Breast epithelium (tissue), 4 donors: ENCODE measurements at places on chromosomes 5 and 9. TPM values are rescaled to one million over a fixed set of nuclear protein-coding genes. Genes with fewer than 3 reads are reported as not detected.
A peak's percentile ranks its signal among the peaks of the same experiment; 100 is the strongest.

DNA sequence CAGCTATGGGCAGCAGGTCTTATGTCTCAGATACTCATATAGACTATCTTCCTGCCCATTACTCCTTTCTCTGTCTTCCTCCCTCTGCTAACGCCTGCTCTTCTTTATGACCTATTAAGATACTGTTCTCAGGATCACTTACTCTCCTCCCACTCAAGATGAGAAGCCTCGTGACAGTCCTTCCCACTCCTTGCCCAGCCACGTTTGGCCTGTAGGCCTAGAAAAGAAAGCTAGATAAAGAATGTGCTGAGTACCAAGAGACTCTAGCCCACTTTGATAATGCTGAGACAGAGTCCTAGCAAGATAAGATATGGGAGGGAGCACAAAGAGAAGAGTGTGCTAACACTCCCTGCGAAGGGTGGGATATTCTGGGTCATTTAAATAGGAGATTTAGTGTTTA is 6.8 kb upstream of the DENND4C start:
- no peak for DNase-seq
- H3K4me3 ChIP-seq = no peak overlapping the region
- no peak overlapping the region for H3K27ac ChIP-seq
- no peaks in the 10 kb centered on the region for H3K4me1 ChIP-seq

SOX30 gene
- not detected for total RNA-seq

PHYHD1 gene
- total RNA-seq = 24.3 TPM

LAMC3 gene
- 8.5 TPM for total RNA-seq

GRCh38 chr9:89632192-89632733 is 27.5 kb downstream of the GADD45G start:
- H3K36me3 ChIP-seq = no peaks in the 10 kb centered on the region
- no peak for DNase-seq
- H3K27me3 ChIP-seq = no peaks in the 10 kb centered on the region
- no peak overlapping the region for H3K4me3 ChIP-seq
- H3K27ac ChIP-seq = no peak overlapping the region

DNA sequence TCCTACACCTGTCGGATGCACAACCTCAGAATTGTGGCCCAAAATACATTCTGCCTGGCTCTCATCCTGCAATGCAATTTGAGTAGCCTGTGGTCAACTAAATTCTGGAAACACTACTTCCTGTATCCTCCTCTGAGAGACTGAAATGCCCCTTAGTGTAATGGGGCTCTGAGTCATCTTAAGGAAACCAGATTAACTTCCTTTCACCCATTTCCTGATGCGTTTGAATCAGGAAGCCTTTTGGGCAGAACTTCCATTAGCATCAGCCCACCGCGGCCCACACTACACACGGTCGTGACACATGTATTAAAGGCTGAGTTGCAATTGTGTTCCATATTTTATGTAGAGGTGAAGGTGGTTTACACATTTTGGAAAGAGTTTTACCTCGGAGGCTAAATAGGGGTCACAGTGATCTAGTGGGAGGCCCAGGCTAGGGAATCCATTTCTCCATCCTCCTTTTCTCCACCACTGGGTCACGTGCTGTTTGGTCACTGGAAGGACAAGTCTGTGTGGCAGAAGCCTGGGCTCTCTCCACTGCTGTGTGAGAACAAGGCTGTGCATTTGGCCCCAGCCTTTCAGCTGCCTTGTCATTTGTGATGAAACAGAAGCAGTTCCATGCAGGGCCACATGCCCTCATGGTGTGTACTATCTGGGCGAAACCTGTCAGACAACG is 55.9 kb downstream of the DAP start:
- DNase-seq = no peak
- no peaks in the 10 kb centered on the region for H3K27me3 ChIP-seq
- no peaks in the 10 kb centered on the region for H3K36me3 ChIP-seq
- no peak overlapping the region for H3K4me3 ChIP-seq

DRD1 gene
- total RNA-seq = not detected

CNOT6 gene
- total RNA-seq = 19.0 TPM

SPINK13 gene
- total RNA-seq = not detected

PPP3R2 gene
- total RNA-seq = not detected

DNA sequence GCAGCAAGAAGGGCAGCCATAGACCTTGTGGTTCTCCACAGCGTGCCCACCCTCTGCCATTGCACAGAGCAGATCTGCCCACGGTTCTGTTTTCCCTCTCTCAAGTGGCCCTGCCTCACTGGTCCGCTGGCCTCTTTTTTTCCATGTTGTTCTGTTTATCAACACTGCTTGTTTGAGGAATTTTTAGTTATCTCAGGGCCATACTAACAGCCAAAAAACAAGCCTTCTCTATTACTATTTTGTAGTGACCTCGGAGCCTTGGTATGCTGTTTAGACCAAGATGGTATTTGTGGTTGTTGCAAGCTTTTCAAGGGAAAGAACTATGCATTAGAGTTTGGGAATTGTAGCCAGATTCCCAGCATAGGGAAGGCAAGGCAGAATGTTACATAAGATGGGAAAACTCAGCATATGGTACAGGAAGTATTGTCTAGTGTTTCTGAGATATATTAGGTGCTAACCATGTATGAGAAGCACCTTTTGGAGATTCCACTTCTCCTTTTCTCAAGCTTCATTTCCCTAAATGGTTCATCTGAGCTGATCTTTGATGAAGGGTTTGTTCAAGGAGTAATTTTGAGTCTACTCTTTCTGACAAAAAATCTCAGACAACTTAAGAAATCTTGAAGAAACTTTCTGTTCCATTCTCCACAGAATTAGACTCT is 54.3 kb downstream of the NUP214 start:
- DNase-seq = no peak
- peaks cover 6% of the 10 kb centered on the region for H3K36me3 ChIP-seq
- H3K27me3 ChIP-seq = no peaks in the 10 kb centered on the region
- no peak overlapping the region for H3K27ac ChIP-seq
- H3K4me3 ChIP-seq = no peak overlapping the region

DNA sequence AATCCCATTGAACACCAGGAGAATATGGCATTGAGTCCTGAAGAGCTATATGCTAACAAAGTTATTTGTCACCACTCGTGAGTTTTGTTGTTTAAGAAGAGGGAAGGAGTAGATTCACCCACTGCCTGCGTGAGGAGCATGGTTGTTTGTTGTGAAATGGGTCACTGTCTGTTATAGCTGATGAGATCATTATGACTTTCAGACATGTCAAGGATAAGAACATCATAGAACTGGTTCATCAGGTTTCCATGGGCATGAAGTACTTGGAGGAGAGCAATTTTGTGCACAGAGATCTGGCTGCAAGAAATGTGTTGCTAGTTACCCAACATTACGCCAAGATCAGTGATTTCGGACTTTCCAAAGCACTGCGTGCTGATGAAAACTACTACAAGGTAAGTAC is 76.9 kb downstream of the SYK start:
- no peak for DNase-seq
- no peaks in the 10 kb centered on the region for H3K36me3 ChIP-seq
- no peak overlapping the region for H3K27ac ChIP-seq
- H3K4me1 ChIP-seq = no peaks in the 10 kb centered on the region
- H3K27me3 ChIP-seq = no peaks in the 10 kb centered on the region

DNA sequence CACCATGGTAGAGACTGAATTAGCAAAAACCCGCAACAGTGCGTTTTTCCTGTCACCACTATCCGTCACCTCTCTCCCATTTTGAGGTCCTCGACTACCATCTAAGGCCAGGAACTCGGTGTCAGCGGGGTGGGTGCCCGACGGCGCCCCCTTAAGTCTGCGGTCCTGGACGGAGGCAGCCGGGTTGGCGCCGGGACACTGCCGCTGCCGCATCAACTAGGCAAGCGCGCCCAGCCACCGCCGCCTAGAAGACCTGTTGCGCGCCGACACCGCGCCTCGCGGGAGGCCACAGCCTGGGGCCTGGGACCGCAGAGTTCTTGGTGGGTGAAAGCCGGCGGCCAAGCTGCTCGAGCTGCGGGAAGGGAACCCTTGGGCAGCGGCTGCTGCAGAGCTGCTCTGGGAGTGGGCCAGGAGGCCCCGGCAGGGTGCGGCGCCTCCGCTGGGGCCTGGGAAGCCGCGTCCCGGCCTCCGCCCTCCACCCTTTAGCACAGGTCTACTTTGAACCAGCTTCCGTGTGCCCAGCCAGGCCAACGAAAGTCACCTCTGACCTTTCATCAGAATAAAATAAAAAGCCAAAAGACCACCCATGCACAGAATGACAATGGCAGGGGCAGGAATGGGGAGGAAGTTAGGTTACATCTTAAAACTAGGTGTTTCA is 3.5 kb downstream of the FOXB2 start:
- no peaks in the 10 kb centered on the region for H3K36me3 ChIP-seq
- no peak for DNase-seq
- peaks cover 9% of the 10 kb centered on the region for H3K27me3 ChIP-seq
- no peak overlapping the region for H3K4me3 ChIP-seq
- no peak overlapping the region for H3K27ac ChIP-seq

TEK gene
- total RNA-seq = 15.2 TPM

FYB1 gene
- 11.4 TPM for total RNA-seq

ANKRD18A gene
- not detected for total RNA-seq

DNA sequence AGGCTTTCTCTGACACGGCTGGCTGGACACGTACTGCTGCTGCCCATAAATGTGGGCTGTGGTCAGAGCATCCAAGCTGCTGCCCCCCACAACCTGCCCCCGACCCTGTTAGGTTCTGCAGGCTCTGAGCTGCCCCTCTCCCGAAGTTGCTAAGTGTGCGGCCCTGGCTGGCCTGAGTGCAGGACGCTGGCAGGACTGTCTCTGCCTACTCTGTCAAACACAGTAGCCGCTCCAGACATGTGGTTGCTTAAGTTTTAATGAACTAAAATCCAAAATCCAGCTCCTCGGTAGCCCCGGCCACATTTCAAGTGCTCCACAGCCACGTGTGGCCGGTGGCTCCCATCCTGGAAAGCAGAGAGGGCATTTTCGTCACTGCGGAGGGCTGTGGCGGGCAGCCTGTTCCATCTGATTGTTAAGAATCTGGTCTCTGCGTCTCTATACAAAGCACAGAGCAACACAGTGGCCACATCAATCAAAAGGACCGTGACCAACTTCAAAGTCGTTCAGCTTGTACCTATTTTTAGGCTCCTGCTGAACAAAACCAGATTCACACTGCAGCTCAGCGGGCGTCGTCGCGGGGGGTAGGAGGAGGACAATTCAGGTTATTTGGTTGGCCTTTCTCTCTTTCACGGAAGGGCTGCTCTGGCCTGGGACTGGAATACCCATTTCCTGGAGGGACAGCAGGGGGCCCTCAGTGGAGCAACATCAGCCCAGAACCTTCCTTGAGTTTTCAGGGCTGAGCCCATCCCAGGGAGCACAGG is 68.9 kb downstream of the PTCH1 start:
- H3K27me3 ChIP-seq = no peaks in the 10 kb centered on the region
- peaks cover 10% of the 10 kb centered on the region for H3K36me3 ChIP-seq
- H3K4me1 ChIP-seq = no peaks in the 10 kb centered on the region
- H3K27ac ChIP-seq = no peak overlapping the region
- DNase-seq = no peak
- H3K4me3 ChIP-seq = no peak overlapping the region

DNA sequence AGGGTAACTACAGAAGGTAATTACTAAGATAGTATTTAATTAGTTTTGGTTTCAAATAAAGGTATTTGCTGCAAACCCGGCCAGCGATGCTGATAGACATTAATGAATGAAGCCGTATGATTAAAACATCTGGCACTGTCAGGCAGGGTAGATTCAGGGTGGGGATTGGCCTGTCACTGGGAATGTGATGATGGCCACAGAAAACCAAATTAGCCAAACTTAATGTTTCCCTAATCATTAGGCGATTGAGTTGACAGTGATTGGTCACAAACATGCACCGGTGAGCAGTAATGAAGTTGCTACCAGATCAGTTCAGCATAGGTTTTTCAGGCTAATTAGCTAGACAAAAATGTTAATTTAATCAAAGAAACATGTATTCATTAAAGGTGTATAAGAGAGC is 107.5 kb downstream of the SGCD start:
- no peak for DNase-seq
- no peak overlapping the region for H3K4me3 ChIP-seq
- H3K36me3 ChIP-seq = no peaks in the 10 kb centered on the region
- no peak overlapping the region for H3K27ac ChIP-seq
- no peaks in the 10 kb centered on the region for H3K27me3 ChIP-seq
- H3K4me1 ChIP-seq = no peaks in the 10 kb centered on the region

DNA sequence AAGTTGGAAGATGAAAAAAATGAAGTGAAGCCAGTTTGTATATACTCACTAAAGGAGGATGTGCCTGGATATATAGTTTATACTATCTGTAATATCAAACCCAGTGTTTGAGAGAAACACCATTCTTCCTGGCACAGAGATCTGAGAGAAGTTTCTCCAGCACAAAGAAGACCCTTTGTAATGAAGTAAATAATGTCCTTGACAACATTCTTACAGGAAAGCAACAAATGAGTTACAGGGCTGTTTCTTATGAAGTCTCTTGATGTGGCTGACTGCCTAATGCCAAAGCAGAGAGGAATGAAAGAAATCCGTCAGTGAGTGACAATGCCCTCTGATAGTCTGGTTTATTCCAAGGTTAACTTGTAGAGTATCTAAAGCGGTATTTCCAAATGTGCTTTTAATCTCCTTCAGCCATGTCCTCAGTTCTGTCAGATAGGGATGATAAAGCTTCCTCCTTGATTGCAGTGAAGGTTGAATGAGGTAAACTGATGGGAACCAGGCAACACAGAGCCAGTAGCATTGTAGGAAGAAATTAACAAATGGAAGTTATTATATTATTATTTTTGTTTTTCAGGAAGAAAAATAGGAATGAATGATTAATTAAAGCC is 123.1 kb upstream of the ZNF608 start:
- no peak overlapping the region for H3K27ac ChIP-seq
- no peak for DNase-seq
- H3K4me1 ChIP-seq = no peaks in the 10 kb centered on the region
- H3K4me3 ChIP-seq = no peak overlapping the region

GRCh38 chr9:136511670-136512592 is 29.1 kb upstream of the SEC16A start:
- no peaks in the 10 kb centered on the region for H3K4me1 ChIP-seq
- H3K27ac ChIP-seq = peak overlapping the region; percentile 58
- no peaks in the 10 kb centered on the region for H3K27me3 ChIP-seq
- DNase-seq = no peak
- no peaks in the 10 kb centered on the region for H3K36me3 ChIP-seq
- no peak overlapping the region for H3K4me3 ChIP-seq

GRCh38 chr5:158287643-158288271 is 428.8 kb upstream of the CLINT1 start:
- DNase-seq = no peak
- no peaks in the 10 kb centered on the region for H3K36me3 ChIP-seq

DNA sequence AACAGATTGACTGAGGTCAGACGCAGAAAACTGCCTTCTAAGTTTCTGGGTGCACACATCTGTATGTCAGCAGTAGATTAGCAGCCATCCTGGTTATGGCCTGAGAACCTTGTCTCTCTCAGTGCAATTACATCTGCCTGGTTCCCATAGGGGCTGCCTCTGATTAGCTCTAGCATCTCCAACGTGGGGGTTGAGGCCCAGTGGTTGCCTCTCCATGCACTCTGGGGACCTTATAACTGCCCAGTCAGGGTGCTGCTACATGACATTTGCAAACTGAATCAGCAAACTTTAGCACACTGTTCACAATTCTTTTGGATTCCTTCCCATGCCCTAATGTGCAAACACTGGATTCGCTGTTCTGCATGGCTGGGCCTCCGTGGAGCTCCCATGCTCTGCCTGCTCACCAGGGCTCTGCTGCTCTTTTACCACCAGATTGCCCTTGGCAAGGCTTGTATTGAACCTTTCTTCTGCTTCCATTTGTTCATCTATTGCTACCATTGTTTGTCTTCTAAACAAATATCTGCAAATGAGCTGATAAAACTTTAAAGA is 36.2 kb downstream of the SNX18 start:
- H3K4me3 ChIP-seq = no peak overlapping the region
- no peak overlapping the region for H3K27ac ChIP-seq
- no peaks in the 10 kb centered on the region for H3K4me1 ChIP-seq
- H3K36me3 ChIP-seq = no peaks in the 10 kb centered on the region
- no peak for DNase-seq

ANKRD55 gene
- total RNA-seq = 0.33 TPM
